Transverse colon (tissue), 4 donors: ENCODE measurements at places on chromosomes 11 and 22. TPM values are rescaled to one million over a fixed set of nuclear protein-coding genes. Genes with fewer than 3 reads are reported as not detected.

SEC14L6 gene
- total RNA-seq = not detected

ACR gene
- total RNA-seq = not detected

KCTD14 gene
- total RNA-seq = 2.6 TPM

MUC2 gene
- total RNA-seq = 439 TPM

OR51I1 gene
- not detected for total RNA-seq

FAM180B gene
- total RNA-seq = 0.41 TPM

ZNF280A gene
- total RNA-seq = not detected

PHLDA2 gene
- not detected for total RNA-seq

GRCh38 chr11:30565027-30565426 is 21.1 kb downstream of the MPPED2 start:
- no peaks in the 10 kb centered on the region for H3K27me3 ChIP-seq
- H3K27ac ChIP-seq = no peak overlapping the region
- DNase-seq = no peak
- no peaks in the 10 kb centered on the region for H3K36me3 ChIP-seq
- no peak overlapping the region for H3K4me3 ChIP-seq

GRCh38 chr11:66985508-66986177 is 10.5 kb downstream of the C11orf86 start:
- H3K27ac ChIP-seq = no peak overlapping the region

- peak overlapping the region; percentile 77 for H3K27ac ChIP-seq
- no peak overlapping the region for H3K4me3 ChIP-seq
- no peaks in the 10 kb centered on the region for H3K36me3 ChIP-seq
- no peaks in the 10 kb centered on the region for H3K4me1 ChIP-seq
Measured at GRCh38 chr22:32043391-32043790, 330 bp downstream of the SLC5A1 start.

GRCh38 chr11:35614939-35615569 is 3.2 kb upstream of the FJX1 start:
- peaks cover 19% of the 10 kb centered on the region for H3K4me1 ChIP-seq
- H3K27ac ChIP-seq = no peak overlapping the region
- DNase-seq = no peak
- no peaks in the 10 kb centered on the region for H3K36me3 ChIP-seq

GRCh38 chr11:28679795-28680468 is 571.7 kb downstream of the METTL15 start:
- no peak for DNase-seq
- H3K4me3 ChIP-seq = no peak overlapping the region
- H3K27ac ChIP-seq = no peak overlapping the region

DNA sequence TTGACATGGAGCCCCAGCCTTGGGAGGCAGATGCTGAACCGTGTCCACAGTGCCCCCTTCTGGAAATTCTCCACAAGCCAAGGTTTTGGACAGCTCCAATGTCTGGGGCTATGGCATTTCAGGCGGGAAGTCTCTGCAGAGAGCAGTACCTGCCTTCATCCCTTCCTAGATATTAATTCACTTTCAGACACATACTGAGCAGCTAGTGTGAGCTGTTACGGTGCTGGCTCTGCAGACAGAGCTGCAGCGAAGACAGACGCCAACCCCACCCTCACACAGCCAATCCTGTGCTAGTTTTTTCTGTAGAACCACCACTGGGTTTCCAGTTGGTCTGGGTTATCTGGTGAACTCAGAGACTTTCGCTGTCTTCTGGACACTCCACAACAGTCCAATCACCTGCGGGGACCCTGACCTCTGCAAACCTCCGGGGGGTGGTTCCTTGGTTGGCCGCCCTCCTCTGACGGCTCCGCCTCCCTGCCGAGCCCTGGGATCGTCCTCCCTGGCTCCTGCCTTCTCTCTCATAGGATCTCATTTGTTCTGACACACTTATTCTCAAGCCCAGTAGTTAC is 9.1 kb downstream of the LMF2 start:
- H3K36me3 ChIP-seq = no peaks in the 10 kb centered on the region
- H3K4me1 ChIP-seq = no peaks in the 10 kb centered on the region
- DNase-seq = peak; percentile 84
- no peaks in the 10 kb centered on the region for H3K27me3 ChIP-seq
- H3K27ac ChIP-seq = no peak overlapping the region

- no peaks in the 10 kb centered on the region for H3K36me3 ChIP-seq
- no peaks in the 10 kb centered on the region for H3K4me1 ChIP-seq
- H3K27me3 ChIP-seq = no peaks in the 10 kb centered on the region
- H3K4me3 ChIP-seq = no peak overlapping the region
- no peak overlapping the region for H3K27ac ChIP-seq
Measured at GRCh38 chr11:112050721-112051120, 23.1 kb downstream of the PIH1D2 start.

DNA sequence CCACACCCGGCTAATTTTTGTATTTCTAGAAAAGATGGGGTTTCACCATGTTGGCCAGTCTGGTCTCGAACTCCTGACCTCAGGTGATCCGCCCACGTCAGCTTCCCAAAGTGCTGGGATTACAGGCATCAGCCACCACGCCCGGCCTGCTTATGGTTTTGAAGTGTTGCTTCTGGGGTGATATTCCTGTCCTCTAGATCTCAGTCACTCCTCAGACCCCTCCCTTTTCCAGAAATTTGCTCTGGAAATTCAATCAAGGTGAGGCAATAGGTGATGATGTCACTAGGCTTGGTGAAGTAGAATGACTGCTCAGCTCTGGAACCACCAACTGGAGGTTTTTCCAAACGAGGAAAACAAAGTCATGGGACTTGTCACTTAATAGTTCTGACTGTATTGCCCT is 36.6 kb upstream of the CREB3L1 start:
- no peaks in the 10 kb centered on the region for H3K36me3 ChIP-seq
- peaks cover 35% of the 10 kb centered on the region for H3K4me1 ChIP-seq
- no peak for DNase-seq
- no peak overlapping the region for H3K27ac ChIP-seq
- peaks cover 27% of the 10 kb centered on the region for H3K27me3 ChIP-seq
- no peak overlapping the region for H3K4me3 ChIP-seq

DNA sequence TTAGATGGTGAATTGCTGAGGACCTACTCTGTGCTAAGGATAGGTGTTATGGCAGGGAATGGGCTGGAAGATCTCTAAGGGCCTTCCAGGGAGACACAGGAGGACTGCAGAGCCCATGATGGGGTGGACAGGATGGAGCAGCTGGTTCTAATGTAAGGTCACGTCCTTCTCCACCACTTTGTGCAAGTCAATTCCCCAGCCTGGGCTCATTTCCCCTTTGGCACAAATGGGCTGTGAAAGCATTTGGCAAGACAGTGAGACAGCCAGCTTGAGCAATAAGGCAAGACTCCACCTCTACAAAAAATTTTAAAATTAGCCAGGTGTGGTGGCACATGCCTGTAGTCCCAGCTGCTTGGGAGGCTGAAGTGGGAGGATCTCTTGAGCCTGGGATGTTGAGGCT is 81.4 kb upstream of the THY1 start:
- no peak overlapping the region for H3K27ac ChIP-seq
- H3K27me3 ChIP-seq = peaks cover 10% of the 10 kb centered on the region
- no peak for DNase-seq
- no peaks in the 10 kb centered on the region for H3K36me3 ChIP-seq
- H3K4me3 ChIP-seq = no peak overlapping the region

GRCh38 chr11:128196235-128196634 is 391.1 kb downstream of the ETS1 start:
- no peak overlapping the region for H3K27ac ChIP-seq
- no peaks in the 10 kb centered on the region for H3K4me1 ChIP-seq
- DNase-seq = no peak
- no peaks in the 10 kb centered on the region for H3K36me3 ChIP-seq

DNA sequence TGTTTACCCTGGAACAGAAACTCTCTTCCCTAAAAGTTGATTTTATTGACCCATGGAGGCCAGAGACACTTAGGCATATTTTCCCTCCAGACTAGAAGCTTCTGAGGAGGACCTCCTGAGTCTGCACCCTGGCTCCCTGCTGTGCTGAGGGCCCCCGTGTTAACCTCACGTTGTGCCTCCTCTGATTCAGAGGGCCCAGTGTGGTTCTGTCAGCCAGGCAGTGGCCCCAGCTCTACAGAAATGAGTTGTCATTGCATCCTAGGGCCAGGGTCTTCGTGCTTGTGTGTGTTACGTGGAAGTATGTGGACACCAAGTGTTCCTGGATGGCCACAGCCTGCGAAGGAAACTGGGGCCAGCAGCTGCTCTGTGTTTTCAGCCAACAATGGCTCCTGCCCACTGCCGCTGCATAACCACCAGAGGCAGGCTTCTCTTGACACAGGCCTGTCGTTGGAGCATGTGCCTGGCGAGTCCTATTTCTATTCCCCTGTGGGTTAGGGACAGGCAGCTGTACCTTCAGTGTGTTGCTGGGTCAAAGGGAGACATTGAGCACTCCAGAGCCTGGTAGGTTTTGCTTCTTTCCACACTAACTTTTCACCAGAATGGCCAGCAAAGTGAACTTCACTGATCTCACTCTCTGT is 44.5 kb downstream of the MED15 start:
- no peak for DNase-seq
- H3K27ac ChIP-seq = peak overlapping the region; percentile 86
- no peaks in the 10 kb centered on the region for H3K27me3 ChIP-seq
- H3K4me3 ChIP-seq = no peak overlapping the region
- H3K36me3 ChIP-seq = no peaks in the 10 kb centered on the region

DNA sequence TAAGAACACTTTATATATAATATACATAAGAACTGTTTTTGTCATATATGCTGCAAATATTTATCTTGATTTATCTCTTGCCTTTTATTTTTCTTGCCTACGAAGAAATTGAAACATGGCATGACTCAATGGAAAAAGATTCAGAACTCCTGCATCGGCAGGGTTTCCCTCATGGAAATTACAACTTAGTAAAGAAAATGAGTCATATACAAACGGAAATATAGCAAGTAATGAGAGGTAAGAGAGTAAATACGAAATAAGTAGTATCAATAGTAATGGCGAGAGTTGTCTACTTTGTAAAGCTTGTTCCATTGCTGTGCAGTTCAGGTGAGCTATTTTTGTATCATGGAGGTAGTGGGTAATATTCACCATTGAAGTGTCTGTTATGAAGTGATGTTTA is 350.4 kb downstream of the DDX10 start:
- H3K4me1 ChIP-seq = no peaks in the 10 kb centered on the region
- H3K27me3 ChIP-seq = no peaks in the 10 kb centered on the region
- no peak overlapping the region for H3K27ac ChIP-seq
- no peak overlapping the region for H3K4me3 ChIP-seq
- H3K36me3 ChIP-seq = no peaks in the 10 kb centered on the region

DNA sequence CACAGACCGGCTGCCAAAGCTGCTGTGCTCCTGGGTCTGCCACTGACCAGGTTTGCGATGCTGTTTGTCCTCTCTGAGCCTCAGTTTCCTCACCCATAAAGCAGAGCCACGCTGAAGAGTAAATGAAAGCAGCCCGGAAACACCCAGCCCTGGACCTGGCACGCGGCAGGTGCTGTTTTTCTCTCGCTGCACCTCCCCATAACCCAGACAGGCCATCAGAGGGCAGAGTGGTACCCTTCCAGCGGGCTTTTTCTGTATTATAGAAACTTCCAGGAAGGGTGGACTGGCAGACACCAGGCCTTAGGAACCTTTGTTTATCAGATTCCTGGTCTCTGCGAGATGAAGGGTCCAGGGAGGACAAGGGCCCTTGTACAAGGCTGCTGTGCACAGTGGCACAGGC is 17.9 kb upstream of the FGF19 start:
- H3K27ac ChIP-seq = no peak overlapping the region
- H3K4me3 ChIP-seq = no peak overlapping the region
- H3K4me1 ChIP-seq = no peaks in the 10 kb centered on the region
- peaks cover 86% of the 10 kb centered on the region for H3K27me3 ChIP-seq

- no peaks in the 10 kb centered on the region for H3K36me3 ChIP-seq
- H3K4me1 ChIP-seq = peaks cover 18% of the 10 kb centered on the region
- no peaks in the 10 kb centered on the region for H3K27me3 ChIP-seq
- peak; percentile 26 for DNase-seq
Measured at GRCh38 chr11:10414659-10415058, 40.4 kb upstream of the AMPD3 start.

GRCh38 chr11:76480241-76480640 is 35.4 kb downstream of the EMSY start:
- no peak for DNase-seq
- no peaks in the 10 kb centered on the region for H3K4me1 ChIP-seq
- no peak overlapping the region for H3K4me3 ChIP-seq
- no peak overlapping the region for H3K27ac ChIP-seq
- no peaks in the 10 kb centered on the region for H3K36me3 ChIP-seq

DNA sequence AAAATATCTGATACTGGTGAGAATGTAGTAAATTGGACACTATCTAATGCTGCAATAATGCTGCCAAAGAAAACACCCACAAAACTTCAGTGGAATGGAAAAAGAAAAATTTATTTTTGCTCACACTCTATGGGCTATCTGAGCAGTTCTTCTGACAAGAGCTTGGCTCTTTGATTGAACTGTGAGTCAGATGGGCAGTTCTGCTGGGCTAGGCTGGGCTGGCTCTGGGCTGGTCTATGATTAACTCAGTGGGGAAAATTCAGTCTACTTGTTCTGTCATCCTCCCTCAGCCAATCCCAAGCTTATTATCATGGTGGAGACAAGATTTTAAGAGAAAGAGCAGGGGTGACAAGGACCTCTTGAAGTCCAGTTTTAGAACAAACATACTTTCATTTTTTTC is 1404.8 kb downstream of the LRRC4C start:
- H3K4me3 ChIP-seq = no peak overlapping the region
- no peaks in the 10 kb centered on the region for H3K36me3 ChIP-seq
- H3K4me1 ChIP-seq = no peaks in the 10 kb centered on the region

DNA sequence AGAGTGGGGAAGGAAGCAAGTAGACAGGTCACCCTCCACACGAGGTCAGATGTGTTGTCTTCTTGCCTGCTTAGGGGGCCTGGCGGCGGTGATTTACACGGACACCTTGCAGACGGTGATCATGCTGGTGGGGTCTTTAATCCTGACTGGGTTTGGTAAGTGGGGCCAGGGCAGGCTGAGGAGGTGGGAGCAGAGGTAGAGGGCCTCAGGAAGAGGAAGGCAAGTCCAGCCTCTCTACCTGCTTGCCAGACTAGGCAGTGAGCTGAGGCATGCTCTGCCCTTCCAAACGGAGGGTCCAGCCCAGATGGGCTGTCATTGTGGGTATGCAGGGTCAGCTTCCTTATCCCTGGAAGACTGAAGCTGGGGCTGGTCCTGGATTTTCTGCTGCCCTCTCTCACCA is 39.9 kb downstream of the SLC5A1 start:
- no peak for DNase-seq
- no peak overlapping the region for H3K27ac ChIP-seq
- H3K4me3 ChIP-seq = no peak overlapping the region
- H3K27me3 ChIP-seq = no peaks in the 10 kb centered on the region
- H3K4me1 ChIP-seq = no peaks in the 10 kb centered on the region
- H3K36me3 ChIP-seq = no peaks in the 10 kb centered on the region

DNA sequence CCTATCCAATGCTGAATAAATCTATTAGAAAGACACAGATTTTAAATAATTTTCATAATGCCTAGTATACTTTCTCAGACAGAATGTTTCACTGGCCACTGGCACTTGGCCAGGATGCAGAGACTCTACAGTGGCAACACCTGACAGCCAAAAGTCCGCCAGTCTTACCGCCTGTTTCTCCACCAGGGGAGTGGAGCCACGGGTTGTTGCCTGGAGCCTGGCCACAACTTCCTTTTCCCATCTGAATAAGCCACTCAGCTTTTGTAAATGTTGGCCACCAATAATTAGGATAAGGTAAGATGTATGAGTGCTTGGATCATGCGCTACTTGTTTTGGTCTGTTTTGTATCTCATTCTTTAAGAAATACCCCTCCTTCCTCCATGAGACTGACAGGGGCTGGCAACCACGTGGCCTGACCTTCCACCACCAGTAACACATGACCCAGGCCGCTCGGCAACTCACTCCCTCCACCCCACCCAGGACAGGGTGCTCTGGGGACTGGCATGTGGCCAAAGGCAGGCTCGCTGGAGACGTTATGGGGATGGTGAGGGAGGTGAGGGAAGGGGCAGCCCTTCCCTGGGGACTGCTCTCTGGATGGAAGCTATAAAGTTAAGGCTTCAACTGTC is 93.0 kb upstream of the BID start:
- peak overlapping the region; percentile 74 for H3K27ac ChIP-seq
- H3K4me1 ChIP-seq = peaks cover 46% of the 10 kb centered on the region
